ENCODE measurements at places on chromosomes 6 and 20.

GRCh38 chr20:61254881-61255626 is 3.0 kb downstream of the CDH4 start:
- DNase-seq, result no peak

- DNase-seq, result no peak
Measured at GRCh38 chr6:5191222-5191621, 69.5 kb downstream of the LYRM4 start.

DNA sequence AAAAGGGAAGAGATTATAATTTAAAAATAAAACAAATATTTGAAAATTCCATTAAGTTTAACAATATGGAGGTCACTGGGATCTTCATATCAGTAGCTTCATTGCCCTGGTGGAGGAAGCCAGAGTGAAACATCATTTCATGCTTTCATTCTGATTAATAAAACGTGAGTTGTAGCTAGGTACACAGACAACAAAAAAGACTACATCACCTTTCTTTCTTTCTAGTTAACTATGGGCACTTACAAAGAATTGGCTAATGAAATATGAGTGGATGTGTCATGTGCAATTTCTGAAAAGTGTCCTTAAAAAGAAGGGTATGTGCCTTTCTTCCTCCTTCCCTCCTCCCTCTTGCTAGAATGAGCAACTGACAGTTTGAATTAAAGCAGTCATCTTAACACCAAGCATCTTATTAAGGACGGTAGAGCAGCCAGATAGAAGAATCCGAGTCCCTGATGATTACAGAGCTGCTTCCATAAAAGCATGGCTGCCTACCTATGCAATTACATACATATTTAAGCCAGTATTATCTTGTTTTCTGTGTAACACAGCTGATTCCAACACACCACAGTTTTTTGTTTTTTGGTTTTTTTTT is 3.4 kb downstream of the SERAC1 start:
- DNase-seq, result no peak

DNA sequence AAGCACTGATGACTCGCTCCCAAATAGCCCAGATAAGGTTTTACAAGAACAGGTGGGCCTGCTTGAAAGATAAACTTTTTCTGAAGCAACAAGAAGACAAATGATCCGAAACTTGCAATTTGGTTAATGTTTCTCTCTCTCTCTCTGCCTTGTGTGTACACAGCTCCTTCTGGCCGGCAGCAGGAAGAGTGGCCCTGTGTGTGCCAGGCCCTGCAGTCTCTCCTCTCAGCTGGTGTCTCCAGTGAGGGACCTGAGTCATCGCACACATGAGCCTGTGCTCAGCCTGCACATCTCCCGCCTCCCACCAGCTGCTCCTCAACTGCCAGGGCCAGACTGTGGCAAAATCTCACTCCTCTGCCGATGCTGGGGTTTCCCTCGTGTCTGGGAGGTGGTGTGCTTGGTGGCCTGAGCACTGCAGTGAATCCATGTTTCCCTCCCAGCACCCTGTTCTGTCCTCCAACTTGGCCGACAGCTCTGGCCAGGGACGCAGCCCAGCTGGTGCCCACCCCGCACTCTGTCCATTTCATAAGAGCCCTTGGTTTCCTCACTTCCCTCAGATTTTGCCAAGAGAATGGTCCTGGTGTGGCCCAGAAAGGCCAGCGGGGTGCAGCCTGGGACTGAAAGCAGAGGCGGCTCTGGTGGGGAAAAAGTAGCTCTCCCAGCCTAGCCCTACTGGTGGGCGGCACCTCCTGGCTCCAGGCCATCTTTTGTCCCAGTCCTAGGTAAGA is 49.4 kb downstream of the ERMARD start:
- DNase-seq, result no peak

- DNase-seq, result no peak
Measured at GRCh38 chr20:59404749-59405148, 104.3 kb downstream of the EDN3 start.

DNA sequence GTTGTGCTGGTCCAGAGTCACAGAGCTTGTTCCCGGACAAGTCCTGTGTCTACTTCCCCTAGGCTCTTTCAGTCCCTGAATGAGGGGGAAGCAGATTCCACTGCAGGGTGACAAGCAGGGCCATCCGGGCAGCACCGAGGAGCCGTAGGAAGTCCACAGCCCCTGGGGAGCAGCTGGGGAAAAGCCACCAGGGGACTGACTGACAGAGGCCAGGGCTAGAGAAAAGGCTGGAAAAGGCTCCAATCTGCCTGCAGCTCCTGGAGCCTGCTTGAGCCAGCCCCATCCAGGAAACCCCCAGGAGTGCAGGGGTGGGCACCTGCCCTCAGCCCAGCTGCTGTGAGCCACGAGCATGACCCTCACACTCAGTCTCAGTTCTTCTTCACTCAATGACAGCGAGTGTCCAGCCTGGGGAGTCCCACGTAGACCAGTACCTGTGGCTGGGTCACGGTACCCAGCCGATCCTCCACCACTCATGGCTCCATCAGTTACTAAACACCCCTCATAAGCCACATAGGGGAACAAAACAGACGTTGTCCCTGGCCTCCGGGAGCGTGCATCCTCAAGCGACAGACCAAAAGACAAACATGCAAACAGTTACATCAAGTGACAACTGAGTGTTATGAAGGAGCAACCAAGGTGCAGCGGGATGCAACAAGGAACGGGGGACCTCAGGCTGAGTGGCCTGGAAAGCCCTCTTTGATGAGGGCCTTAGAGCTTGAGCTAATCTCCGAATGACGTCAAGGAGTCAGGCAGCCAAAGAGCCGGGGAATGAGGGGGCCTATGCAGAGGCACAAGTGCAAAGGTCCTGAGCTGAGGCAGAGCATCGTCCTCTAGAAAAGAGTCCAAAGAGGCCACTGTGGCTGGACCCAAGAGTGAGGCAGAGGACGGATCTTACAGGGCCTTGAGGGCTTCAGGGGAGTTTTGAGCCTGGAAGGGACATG is 24.8 kb upstream of the VSTM2L start:
- DNase-seq, result no peak

DNA sequence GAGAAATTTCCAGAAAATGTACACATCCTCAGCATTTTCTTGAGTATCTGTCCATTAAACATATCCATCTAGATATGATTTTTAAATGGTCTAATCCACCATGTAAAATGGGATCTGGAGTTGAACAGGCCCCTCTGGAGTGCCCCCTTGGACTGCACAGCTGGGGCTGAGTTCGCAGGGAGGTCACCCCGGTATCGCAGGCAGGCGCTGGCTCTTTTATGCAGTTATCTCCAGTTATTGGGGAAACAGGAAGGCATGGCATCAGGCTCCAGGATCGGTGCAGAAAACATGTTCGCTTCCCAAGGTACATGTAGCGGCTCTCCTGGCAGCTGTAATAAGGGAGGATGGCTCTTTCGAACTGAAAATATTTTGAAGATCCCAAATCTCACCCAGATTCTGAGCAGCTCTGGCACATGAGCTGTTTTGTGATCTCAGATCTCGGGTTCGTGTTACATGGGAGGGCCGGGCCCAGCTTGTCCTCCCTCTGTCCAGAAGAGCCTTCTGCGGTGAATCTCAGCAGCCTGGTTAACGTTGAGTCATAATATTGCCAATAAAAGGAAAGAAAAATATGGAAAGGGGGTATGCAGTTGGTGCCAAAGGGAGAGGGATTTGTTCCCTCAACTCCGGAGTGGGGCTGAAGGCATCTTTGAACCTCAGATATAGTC is 167.7 kb downstream of the EYA2 start:
- no peak for DNase-seq

DNA sequence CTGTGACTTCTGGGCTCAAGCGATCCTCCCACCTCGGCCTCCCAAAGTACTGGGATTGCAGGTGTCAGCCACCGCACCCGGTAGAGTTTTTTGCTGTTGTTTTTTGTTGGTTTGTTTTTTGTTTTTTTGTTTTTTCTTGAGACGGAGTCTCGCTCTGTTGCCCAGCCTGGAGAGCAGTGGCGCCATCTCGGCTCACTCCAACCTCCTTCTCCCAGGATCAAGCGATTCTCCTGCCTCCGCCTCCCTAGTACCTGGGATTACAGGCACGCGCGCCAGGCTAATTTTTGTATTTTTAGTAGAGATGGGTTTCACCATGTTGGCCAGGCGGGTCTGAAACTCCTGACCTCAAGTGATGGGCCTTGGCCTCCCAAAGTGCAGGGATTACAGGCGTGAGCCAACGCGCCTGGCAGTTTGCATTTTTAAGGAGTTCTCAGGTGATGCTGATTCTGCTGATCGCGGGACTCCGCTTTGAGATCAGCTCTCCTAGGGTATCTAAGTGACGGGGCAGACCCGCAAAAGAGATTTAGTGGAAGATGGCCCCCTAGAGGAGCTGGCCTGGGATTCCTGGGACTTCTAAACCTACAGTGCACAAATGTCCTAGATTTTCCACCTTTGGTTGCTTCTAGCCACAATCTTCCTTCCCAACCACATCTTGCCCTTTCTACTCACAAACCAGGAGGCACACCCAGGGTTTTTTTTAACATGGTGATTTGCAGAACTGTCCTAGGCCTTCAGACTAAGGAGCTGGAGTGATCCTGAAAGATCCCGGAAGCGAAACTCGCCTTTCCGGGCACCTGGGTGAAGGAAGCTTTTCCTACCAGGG is 45.2 kb downstream of the DPPA5 start:
- no peak for DNase-seq

DNA sequence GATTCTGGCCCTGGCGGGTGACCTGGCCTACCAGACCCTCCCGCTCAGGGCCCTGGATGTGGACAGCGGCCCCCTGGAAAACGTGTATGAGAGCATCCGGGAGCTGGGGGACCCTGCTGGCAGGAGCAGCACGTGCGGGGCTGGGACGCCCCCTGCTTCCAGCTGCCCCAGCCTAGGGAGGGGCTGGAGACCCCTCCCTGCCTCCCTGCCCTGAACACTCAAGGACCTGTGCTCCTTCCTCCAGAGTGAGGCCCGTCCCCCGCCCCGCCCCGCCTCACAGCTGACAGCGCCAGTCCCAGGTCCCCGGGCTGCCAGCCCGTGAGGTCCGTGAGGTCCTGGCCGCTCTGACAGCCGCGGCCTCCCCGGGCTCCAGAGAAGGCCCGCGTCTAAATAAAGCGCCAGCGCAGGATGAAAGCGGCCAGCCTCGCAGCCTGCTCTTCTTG is 868 bp upstream of the SLC2A4RG start:
- DNase-seq, result no peak

- DNase-seq, result no peak
Measured at GRCh38 chr6:52297433-52297832, 12.9 kb upstream of the MCM3 start.

DNA sequence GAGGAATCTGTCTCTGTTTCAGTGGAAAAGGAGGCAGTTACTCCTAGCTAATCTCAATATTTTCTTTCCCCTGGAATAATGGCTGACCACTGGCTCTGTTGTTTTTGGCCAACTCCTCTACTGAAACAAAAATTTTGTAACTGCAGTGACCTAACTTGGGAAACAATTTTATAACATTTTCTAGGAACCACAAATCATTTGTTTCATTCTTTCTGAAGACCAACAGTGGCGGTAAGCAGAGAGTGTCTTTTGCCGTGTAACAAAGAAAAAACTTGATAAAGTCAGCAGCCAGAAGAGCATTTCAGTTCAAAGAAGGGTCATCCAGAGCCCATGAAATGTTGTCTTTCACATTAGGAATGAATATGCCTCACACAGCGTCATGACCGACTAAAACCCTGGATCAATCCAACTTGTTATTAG is 11.8 kb upstream of the BFSP1 start:
- DNase-seq, result no peak

DNA sequence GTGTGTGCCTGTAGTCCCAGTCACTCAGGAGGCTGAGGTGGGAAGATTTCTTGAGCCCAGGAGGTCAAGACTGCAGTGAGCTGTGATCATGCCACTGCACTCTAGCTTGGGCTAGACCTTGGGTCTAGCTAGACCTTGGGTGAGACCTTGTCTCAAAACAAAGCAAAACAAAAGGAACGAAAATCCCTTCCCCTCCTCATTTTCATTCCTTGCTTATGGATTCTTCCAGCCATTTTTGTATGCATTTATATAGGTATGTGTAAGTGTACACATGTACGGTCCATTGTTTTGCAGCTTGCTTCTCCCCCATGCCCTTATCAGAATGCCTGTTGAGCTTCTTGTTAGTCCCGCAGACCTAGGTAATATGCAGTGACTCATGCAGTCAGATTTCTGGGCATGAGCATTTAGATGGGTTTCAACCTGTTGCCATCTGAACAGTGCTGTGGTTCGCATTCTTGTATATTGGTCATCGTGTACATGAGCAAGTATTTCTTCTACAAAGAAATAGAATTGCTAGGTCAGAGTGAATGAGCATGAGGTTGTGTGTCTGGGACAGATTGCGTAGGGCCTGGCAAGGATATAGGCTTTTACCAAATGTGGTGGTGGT is 73.2 kb downstream of the ATRN start:
- no peak for DNase-seq
